Activated CD4-positive, alpha-beta T cell treated with anti-CD3 and anti-CD28 coated beads, Interleukin-2, Interleukin-4, amounts not matched to agents 100 ng/mL and 50 ng/mL, durations not matched to agents 16 hours and 8 hours (primary cell): ENCODE measurements at places on chromosomes 6 and 20.

GRCh38 chr6:157995458-157995857, 13.8 kb downstream of the SYNJ2 start:
- DNase-seq, result no peak

GRCh38 chr20:24589815-24590177, 120.4 kb downstream of the SYNDIG1 start:
- no peak for DNase-seq

- no peak for DNase-seq
These were observed 18.9 kb upstream of the TRAM2 start for GRCh38 chr6:52595796-52596130.

GRCh38 chr6:17624396-17624795, 24.3 kb downstream of the FAM8A1 start:
- no peak for DNase-seq

GRCh38 chr6:10613077-10613476, 81.3 kb downstream of the C6orf52 start:
- no peak for DNase-seq

DNA sequence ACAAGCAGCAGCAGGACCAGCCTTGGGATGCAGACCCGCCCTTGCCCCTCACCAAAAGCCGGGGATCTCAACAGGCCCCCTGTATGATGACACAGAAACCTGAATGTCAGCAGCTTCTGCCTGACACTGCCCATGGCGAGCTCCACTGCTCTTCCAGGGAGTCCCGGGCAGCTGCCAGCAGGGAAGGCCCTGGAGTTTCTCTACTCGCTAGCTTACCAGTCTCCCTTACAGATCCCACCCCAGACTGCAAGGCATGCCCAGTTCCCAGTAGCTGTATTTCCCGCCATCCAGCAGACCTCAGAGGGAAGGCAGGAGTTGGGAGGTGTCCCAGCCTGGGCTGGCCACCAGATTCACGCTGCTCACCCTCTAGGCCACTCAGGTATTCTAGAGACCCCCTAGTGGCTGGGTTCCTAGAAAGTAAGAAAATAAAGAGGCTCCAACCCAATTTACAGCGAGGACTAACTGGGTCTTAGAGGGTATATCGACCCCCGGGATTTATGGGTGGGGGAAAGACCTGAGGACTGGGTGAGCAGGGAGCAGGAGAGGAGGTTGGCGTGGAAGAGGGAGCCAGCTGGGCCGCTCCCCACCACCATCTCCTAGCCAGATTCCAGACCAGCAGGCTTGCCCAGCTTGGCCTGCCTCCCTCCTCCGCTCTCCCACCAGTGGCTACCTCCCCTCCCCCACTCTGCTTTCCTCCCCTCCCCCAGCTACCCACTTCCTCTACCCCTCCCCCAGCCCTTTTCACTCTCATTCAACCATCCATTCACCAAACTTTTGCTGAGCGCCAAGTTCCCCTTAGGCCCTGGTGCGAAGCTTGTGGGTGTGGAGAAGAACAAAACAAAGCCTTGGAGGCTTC, 9.7 kb upstream of the HMGA1 start:
- DNase-seq, result no peak
